ENCODE measurements at places on chromosomes 7 and 10. TPM values are rescaled to one million over a fixed set of nuclear protein-coding genes. Genes with fewer than 3 reads are reported as not detected.
A peak's percentile ranks its signal among the peaks of the same experiment; 100 is the strongest.

Gene NUDT13
- total RNA-seq: 1.8 TPM

Gene PTF1A
- total RNA-seq: not detected

Gene GLUD1
- 116 TPM for total RNA-seq

DNA sequence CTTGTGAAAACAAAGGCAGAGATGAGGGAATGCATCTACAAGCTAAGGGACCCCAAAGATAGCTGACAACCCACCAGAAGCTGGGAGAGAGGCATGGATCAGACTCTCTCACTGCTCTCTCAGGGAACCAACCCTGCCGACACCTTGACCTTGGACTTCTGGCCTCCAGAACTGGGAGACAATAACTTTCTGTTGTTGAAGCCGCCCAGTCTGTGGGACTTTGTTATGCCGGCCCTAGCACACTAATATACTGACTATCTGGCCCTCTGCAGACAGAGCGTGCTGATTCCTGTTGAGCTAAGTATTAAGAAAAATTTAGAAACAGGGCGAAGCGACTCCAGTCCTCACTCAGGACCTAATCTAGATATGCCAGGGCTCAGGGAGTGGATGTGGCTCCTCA lies 144.3 kb upstream of the TCF7L2 start:
- DNase-seq: no peak

DNA sequence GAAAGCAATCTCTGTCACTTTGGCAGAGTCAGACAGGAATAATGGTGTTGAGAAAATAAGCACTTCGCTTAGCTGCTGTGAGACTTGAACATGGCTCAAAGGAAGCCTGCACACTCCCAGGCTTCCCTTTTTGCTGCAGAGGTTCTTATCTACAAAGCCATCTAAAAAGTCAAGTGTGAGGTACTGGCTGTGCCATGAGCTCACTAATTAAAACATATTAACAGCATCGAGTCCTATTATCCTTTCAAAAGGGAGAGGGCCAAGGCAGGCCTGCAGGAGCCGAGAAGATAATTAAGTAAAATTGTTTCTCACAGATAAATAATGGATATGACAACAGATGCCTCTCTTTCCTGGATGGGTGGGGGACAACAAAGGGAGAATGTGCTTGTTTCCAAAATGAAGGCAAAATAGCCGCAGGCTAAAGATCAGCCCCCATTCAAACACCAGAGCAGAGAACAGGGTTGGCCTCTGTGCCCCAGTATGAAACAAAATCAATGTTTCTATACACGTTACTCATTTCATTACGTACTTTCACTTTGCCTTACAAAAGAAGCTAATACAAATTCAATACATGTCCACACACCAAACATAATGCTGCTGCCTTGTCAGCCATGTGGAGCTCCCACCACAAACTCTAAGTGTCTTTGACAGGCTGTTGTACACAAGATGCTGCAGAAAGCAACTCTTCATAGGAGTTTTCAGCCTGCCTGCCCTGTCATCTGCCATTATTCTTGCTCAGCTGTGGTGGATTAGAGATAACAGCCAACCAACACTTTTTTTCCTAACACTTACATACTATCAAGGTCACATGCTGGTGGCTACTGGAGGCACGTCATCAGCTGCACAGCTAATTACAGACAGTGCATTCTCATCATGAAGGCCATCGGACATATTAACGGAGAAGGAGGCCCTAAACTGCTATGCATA lies 55.3 kb downstream of the ELAPOR2 start:
- no peak for DNase-seq

GRCh38 chr10:112585126-112585525 lies 138.1 kb downstream of the VTI1A start:
- DNase-seq: no peak

- DNase-seq: no peak
These were observed 170.8 kb upstream of the CDCA7L start for GRCh38 chr7:22116451-22117030.

DNA sequence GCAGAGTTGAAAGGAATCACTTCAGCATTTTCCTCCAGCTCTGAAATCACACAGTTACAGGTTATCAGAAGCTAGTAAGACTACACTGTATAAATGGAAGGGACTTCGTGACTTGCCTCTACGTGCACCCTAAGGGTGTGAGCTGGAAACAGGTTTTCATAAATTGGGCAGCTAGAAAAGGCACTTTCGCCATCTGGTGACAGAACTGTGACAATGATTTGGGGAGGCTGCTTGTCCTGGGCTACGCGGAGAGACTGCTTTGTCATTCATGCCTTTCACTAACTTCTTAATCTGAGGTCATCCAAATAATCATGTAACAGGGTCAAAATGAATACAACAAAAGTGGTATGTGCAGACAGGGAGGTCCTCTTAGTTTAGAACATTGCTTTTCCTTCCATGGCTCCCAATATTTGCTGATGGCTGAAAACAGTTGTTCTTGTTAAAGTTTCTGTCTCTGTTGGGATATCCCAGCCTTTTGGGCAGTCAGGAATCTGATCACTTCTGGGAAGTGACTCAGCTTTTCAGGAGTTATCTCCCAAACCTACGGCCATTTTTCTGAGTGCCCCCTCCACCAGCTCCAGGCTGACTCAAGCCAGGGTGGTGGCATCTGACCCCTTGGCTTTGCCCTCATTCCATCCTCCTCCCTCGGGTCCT lies 17.8 kb downstream of the VWC2 start:
- DNase-seq: no peak

- DNase-seq: no peak
These were observed 46.4 kb downstream of the AOAH start for GRCh38 chr7:36677769-36678437.

- DNase-seq: peak; percentile 74
These were observed at the start of gene CFAP46 for GRCh38 chr10:132942101-132943057. TSS of gene CFAP46 (minus strand) at chr10:132942570. CDS start at chr10:132942484, 86 bp downstream.

- DNase-seq: no peak
These were observed 19.9 kb upstream of the GPR141 start for GRCh38 chr7:37663693-37664092.

- no peak for DNase-seq
These were observed 46.1 kb downstream of the CYTH3 start for GRCh38 chr7:6226194-6226799.

GRCh38 chr7:140674899-140675701 lies 2.4 kb downstream of the ADCK2 start:
- DNase-seq: peak; percentile 31

DNA sequence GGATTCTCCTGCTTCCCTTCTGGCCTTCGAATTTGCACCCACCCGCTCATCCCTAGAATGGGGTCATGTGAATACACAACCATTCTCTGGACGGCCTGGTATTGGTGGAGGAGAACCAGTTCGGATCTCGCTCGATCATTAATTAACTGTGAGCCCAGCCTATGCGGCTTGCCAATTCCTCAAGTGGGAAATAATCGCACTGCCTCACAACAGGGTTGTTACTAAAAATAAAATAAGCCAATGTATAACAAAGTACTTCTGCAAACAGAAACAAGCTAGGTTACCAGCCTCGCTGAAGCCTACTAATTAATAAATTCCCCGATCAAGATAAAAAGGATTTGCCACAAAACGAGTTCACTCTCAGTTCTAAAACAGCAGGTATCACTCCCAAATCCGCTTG lies 16.2 kb downstream of the CTBP2 start:
- DNase-seq: no peak

- no peak for DNase-seq
These were observed 265.5 kb upstream of the FZD8 start for GRCh38 chr10:35907548-35907947.

- no peak for DNase-seq
These were observed 87.7 kb upstream of the PRKCQ start for GRCh38 chr10:6667679-6668270.

GRCh38 chr7:75711076-75711475 lies 27.7 kb downstream of the HIP1 start:
- DNase-seq: no peak

DNA sequence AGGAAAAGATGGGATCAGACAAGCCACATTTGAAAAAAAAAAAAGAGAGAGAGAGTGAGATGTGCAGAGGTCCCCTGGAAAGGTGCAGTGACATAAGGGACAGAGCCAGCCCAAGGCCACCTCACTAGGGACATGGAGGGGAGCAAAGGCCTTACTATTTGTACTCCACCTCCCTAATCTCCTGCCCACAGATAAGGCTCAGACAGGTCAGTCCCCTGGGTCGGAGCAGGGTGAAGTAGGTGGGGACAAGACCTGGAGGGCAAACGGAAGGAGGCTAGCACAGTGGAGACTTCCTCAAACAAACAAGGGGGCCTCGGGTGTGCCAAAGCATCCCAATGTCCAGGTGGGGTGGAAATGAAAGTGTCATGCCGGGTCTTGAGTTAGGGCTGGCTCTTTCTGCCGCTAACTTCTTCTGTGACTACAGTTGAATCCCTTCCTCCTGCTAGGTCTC lies 7.0 kb downstream of the PRF1 start:
- no peak for DNase-seq

DNA sequence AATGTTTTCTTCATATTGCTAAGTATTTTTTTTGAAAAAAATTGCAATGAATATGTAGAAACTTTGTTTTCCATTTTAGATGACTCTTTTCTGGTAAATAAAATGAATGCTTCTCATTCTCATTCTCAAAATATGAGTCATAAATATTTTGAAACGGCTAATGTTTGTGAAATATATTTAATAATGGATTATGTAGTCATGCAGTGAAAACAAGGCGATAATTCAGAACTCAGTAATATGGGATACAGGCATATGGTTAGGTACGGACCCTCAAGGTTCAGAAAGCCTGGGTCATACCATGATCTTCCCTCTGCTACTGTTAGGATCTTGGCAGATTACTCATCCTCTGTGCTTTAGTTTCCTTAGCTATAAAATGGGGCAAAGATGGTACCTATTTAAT lies 46.2 kb upstream of the SLC39A12 start:
- no peak for DNase-seq

DNA sequence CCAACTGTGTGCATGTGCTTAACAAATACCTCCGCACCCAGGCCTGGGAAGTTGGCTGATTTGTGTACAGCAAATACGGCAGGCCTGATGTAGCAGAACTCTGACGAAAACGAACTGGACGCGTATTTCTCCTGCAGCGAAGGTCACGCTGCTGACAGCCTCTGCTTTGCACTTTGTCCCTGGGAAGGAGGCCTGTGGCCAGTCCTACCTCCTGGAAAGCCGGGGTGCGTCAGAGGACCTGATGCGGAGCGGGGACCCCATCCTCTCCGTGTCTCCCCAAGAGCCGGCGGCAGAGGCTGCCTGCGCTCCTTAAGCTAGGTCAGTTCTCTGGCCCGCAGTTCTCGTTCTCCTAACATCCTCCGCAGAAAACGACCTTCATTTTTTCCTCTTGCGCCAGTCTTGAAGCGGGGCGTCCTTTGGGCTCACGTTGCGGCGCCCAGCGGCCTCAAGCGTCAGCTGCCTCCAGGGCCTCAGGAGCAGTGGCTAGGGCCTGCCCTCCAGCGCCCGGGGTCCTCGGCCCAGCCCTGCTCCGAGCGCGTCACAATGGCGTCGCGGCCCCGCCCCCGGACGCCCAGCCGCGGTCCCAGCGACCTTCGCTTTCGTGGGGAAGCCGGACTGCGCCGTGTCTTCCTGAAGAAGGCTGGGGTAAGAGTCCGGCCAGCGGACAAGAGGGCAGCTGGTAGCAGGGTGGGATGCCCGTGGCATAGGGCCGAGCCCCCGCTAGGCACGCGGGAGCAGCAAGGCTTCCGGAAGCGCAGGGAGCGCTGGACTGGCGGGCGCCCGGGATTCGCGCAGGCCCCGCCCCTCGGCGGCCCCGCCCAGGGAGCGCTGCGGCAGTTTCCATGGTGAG lies at the start of gene ZNF487:
Gene ZNF487 (plus strand): TSS at position 821 of the 850 bp plus-strand sequence. CDS start 38,703 bp downstream, outside the sequence.
- peak; percentile 94 for DNase-seq

GRCh38 chr10:23324351-23324750 lies 20.2 kb downstream of the C10orf67 start:
- no peak for DNase-seq

Data from ovary (tissue), 10 donors.